ENCODE measurements at places on chromosomes 1 and 21. TPM values are rescaled to one million over a fixed set of nuclear protein-coding genes. Genes with fewer than 3 reads are reported as not detected.

RGSL1 gene
- polyA plus RNA-seq = not detected

- no peaks in the 10 kb centered on the region for H3K27me3 ChIP-seq
- no peak overlapping the region for H3K27ac ChIP-seq
- peaks cover 27% of the 10 kb centered on the region for H3K4me1 ChIP-seq
- H3K36me3 ChIP-seq = no peaks in the 10 kb centered on the region
Observed at GRCh38 chr21:38989745-38990423, 184.2 kb downstream of the ETS2 start.

WNT3A gene
- polyA plus RNA-seq = not detected

GRCh38 chr1:208027861-208028260 is 116.9 kb upstream of the CD34 start:
- H3K4me3 ChIP-seq = no peak overlapping the region
- no peaks in the 10 kb centered on the region for H3K27me3 ChIP-seq
- H3K36me3 ChIP-seq = no peaks in the 10 kb centered on the region
- no peak for DNase-seq

DNA sequence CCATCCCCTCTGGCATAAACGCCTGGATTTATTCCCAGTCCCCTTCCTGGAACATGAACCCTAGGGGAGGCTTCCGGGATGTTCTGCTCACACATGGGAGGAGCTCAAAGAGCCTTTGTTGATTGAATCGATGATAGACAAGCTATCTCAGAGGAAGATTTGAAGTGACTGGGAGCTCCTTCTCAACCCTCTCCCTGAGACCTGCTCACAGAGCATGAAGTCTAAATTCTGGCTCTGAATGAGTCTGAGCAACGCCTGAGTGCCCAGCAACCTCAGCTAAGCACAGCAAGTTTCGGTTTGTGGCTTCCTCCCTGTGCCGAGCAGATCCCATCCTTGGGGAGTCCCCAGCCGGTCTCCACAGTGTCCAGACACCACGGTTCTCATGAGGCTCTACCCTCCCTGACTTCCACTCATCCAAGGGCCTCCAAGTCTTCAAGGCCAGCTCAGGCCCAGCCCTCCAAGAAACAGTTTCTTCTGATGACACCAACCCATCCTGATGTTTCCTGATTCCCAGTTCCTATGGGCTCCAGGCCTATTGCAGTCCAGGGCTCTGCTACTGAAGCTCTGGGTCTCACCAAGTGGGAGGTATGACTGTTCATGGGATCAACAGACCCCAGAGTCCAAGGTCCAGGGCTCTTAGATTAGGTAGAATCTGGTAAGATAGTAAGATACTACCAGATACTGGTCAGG is 190.8 kb downstream of the DYRK1A start:
- DNase-seq = no peak
- no peaks in the 10 kb centered on the region for H3K4me1 ChIP-seq
- no peak overlapping the region for H3K27ac ChIP-seq
- no peaks in the 10 kb centered on the region for H3K36me3 ChIP-seq
- no peaks in the 10 kb centered on the region for H3K27me3 ChIP-seq

DNA sequence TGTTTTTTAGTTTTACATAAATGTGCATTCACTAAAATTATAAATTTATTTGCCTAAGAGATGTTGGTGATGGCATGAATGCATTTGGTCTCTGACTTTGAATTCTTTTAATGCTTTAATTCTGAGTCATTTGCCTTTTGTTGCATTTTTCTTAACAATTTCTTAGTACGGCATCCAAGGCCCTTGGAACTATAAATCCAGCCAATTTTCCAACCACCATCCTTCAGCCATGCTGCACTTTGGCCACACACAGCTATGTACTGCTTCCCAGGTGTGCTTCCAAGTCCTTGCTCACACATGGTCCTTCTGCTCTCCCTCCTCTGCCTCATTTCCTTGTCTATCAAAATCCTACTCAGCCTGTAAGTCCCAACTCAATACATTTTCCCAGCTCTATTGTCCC is 161.0 kb downstream of the DHRS3 start:
- H3K36me3 ChIP-seq = peaks cover 41% of the 10 kb centered on the region
- H3K4me3 ChIP-seq = no peak overlapping the region
- H3K27me3 ChIP-seq = no peaks in the 10 kb centered on the region
- DNase-seq = no peak
- H3K27ac ChIP-seq = no peak overlapping the region
- no peaks in the 10 kb centered on the region for H3K4me1 ChIP-seq

DNA sequence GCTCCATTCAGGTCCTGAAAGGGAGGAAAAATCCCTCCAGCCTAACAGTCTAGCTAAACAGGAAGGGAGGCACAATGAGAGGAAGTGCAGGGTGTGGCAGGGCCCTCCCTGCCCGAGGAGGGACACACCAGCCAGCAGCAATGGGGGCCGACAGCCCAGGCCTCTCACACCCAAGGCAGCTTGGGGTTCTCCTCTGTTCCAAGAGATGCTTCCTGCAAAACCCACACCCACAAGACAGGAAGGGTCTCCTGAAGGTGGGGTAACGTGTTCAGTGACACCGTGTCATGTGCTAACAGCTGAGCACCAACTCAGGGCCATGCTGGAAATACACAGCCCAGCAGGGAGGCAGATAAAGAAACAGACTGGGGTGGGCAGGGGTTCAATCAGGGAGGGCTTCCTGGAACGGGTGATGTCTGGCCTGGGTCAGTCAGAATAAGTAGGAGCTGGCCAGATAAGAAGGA is 10.2 kb downstream of the ECE1 start:
- H3K36me3 ChIP-seq = peaks cover 14% of the 10 kb centered on the region
